Bladder microvascular endothelial cell (primary cell): ENCODE measurements at places on chromosomes 12 and 14. TPM values are rescaled to one million over a fixed set of nuclear protein-coding genes. Genes with fewer than 3 reads are reported as not detected.

Gene FAM181A
- not detected in 2 replicates for total RNA-seq

Gene GALNT8
- total RNA-seq, result 0.13 TPM in 1 of 2 replicates, not detected in the other

Gene ZNF384
- 6.5 and 18.5 TPM in 2 replicates for total RNA-seq

Gene MUCL1
- total RNA-seq, result not detected in 2 replicates

Gene PMCH
- not detected in 2 replicates for total RNA-seq

Gene TAS2R50
- total RNA-seq, result 1.1 and 9.0 TPM in 2 replicates

Gene SERPINA9
- not detected in 2 replicates for total RNA-seq

Gene INHBC
- total RNA-seq, result not detected in 2 replicates

Gene A2M
- total RNA-seq, result 81.1 and 198 TPM in 2 replicates

Gene DHH
- 0.65 and 1.1 TPM in 2 replicates for total RNA-seq

Gene CACNA2D4
- not detected in 2 replicates for total RNA-seq

Gene ETFRF1
- total RNA-seq, result 6.5 and 11.1 TPM in 2 replicates

Gene MLH3
- 6.8 and 18.4 TPM in 2 replicates for total RNA-seq

Gene CATSPERB
- total RNA-seq, result not detected in 2 replicates

Gene MYF5
- total RNA-seq, result not detected in 2 replicates

Gene KRT81
- not detected in 2 replicates for total RNA-seq

Gene STXBP6
- total RNA-seq, result 0.16 and 1.4 TPM in 2 replicates

Gene SLIRP
- 119 and 132 TPM in 2 replicates for total RNA-seq

Gene ACOT4
- total RNA-seq, result 0.49 and 0.76 TPM in 2 replicates

Gene MEG3
- total RNA-seq, result 3.1 and 10.6 TPM in 2 replicates

Gene CMA1
- total RNA-seq, result not detected in 2 replicates

Gene RNASE7
- not detected in 2 replicates for total RNA-seq

Gene CCDC175
- not detected in 2 replicates for total RNA-seq

Gene CYP27B1
- total RNA-seq, result 0.31 and 0.32 TPM in 2 replicates

Gene PPP4R4
- total RNA-seq, result under 0.01 and 0.16 TPM in 2 replicates

Gene CMKLR1
- under 0.01 TPM in 1 of 2 replicates, not detected in the other for total RNA-seq

Gene DBX2
- total RNA-seq, result not detected in 2 replicates

Gene SPTB
- total RNA-seq, result under 0.01 and 0.06 TPM in 2 replicates

Gene RTL1
- not detected in 2 replicates for total RNA-seq

Gene CD27
- not detected in 2 replicates for total RNA-seq

Gene EIF2S3B
- total RNA-seq, result 0.32 and 0.69 TPM in 2 replicates

Gene FRMD6
- 83.4 and 404 TPM in 2 replicates for total RNA-seq

Gene GPATCH2L
- 25.9 and 74.3 TPM in 2 replicates for total RNA-seq

Gene TAS2R9
- total RNA-seq, result 0.13 TPM in 1 of 2 replicates, not detected in the other

Gene TMEM179
- total RNA-seq, result 0.19 TPM in 1 of 2 replicates, not detected in the other

Gene GYS2
- not detected in 2 replicates for total RNA-seq

Gene GPRC5D
- total RNA-seq, result not detected in 2 replicates

Gene RFX4
- total RNA-seq, result not detected in 2 replicates

Gene TMPRSS12
- total RNA-seq, result not detected in 2 replicates

Gene PROX2
- total RNA-seq, result not detected in 2 replicates

Gene CRADD
- total RNA-seq, result 9.6 and 9.8 TPM in 2 replicates
